ENCODE measurements at places on chromosomes 7 and 10.
A peak's percentile ranks its signal among the peaks of the same experiment; 100 is the strongest.

GRCh38 chr10:129033340-129033739 lies 433.7 kb upstream of the MGMT start:
- DNase-seq, result no peak

GRCh38 chr7:121620206-121620605 lies 224.1 kb upstream of the FAM3C start:
- no peak for DNase-seq

DNA sequence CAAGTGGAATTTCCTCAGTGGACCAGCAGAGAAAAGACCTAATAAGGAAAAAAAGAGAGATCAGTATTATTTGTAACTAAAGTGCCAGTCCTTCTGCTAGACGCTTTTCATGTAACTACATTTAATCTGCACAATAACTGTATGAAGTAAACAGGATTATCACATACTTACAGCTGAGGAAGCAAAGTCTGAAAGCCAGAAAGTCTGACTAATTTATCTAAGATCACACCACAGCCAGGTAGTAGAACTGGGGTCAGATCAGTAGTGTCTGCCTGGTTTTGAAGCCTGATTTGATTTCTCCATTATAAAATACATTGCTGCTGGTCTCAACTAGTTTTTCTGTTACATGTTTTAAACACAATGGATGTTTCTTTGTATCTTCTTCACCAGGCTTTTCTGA lies 69.2 kb downstream of the PODXL start:
- DNase-seq, result no peak

- DNase-seq, result no peak
Observed at GRCh38 chr10:124308056-124308645, 110.6 kb downstream of the OAT start.

DNA sequence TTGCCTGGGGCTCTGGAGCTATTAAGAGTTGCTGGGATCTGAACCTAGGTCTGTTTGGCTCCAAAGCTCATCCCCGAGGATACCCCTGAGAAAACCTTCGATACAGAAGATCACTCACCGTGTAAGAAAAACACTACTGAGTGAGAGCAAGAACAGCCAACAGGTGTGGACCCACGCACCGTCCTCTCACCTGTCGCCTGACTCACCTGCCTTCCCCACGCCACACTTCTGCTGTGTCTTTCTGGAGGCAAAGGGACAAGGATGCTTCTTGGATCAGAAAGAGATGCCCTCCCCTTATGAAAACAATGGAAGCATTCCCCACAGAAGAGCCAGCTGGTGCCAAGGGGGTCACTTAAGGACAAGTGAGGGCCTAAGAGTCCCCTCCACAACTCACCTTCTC lies 46.7 kb downstream of the COL13A1 start:
- no peak for DNase-seq

DNA sequence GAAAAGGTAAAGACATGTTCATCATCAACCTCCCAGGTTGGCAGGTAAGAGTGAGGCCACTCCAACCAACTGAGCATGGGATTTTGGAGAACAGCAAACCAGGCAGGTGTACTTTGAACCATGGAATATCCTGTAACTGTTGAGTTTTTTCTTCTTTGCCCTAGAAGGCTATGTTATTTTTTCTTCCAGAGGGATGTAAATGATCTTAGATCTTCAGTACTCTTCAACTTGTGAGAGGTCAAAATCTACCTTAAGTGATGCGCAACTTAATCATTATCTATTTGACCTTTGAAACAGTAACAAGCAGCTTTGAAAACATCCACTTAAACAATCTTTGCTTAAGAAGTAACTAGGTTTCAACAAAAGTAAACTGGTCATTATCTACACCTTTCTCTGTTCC lies at the start of gene CUBN:
TSS of gene CUBN (minus strand) at position 71 of the 400 bp plus-strand sequence. CDS start at position 25, 46 bp downstream.
- no peak for DNase-seq

DNA sequence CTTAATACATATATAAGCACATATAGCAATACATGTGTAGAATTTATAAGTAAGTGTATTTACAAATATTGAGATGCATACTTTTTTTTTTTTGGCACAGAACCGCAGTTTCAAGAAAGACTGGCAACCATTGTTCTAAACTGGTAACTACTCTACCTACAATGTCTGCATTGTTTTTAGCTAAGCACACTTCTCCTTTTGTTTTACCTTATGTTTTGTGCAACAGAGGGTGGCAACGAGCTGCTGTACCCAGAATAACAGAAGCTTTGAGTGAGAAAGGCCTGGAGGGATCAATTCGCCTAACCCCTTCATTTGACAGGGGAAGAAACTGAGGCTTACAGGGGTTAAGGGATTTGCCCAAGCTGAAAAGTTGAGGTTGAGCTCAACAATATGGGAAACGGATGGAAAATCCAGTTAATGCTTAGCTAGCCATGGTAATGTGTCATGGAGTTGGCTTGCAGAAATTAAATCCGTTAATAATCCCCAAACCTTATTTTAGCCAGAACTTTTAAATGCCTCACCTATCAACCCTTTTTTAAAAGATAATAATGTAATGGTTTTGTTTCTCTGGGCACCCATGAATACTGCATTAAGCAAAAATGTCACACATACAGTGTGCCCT lies 25.5 kb downstream of the FZD1 start:
- DNase-seq, result no peak

- no peak for DNase-seq
Observed at GRCh38 chr7:157699357-157700013, 362.7 kb downstream of the DNAJB6 start.

GRCh38 chr10:72503241-72503640 lies 122.6 kb downstream of the MICU1 start:
- DNase-seq, result peak; percentile 42

DNA sequence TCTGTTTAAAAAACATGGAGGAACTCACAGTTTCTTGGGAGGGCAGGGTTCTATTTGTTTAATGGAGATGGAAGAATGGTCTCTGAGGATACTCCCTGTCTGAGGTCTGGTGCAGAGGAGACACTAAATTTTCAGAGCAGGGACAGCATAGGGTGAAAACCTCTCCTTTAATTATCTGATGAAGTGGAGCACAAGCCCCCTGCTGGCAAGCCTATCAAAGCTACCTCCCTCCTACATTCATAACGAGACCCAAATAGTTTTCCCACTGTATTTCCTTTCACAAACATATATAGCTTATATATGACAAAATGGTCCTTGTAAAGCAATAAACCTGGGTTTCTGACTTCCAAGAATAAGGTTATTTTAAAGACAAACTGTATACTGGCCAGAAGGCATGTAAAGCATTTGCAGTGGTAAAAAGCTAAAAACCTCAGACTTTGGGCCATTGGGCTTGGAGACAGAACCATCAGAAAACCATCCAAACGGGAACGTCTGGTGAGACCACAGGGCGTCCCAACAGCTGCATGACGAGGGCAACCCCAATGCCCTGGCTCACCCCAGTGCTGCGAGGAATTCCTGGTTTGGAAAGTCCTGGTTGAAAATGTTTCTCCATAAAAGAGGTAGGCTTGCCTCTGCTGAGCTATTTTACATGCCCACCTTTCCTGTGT lies 201.3 kb downstream of the FANK1 start:
- no peak for DNase-seq

GRCh38 chr7:38858259-38858884 lies 50.6 kb downstream of the VPS41 start:
- peak; percentile 36 for DNase-seq

DNA sequence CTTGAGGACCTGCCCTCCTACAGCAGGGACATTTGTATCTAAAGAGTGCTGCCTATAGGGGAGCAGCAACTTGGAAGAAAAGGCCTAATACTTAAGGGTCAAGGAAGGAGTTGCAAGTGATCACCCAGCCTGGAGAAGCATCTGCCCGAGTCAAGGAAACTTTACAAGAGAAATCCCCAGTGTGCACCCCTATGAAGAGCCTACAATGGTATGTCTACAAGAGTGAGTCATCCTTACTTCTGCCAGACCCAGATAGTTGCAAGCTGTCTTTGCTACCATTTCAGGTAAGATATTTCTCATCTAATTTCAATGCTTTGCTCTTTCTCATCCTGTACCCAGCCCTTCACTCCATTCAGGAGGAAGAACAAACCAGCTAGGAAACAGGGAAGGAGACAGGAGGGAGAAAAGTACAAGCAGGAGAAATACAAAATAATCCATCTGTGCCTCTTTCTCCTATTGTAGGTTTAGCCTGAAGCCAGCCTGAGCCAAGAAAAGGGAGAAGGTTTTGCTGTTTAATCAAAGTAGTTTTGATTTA lies 34.4 kb upstream of the AGR3 start:
- DNase-seq, result peak; percentile 29

GRCh38 chr7:155198196-155198892 lies 99.3 kb upstream of the INSIG1 start:
- DNase-seq, result no peak

DNA sequence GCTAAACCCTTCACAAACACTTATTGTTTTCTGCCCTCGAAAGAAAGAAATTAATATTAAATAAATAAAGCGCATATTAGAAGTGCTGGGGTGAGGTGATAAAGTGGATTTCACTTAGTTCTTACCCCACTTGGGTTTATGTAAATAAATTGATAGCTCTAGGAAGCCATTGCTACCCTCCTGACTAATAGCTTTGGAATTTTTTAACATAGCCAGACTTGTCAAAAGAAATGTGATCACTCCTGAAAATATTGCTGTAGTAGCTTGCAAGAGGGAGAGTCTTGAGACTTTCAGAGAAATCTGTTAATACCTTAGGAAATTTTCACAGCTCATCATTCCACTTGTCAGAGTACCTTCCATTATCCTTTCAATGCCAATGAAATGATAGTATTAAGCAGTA lies 7.6 kb downstream of the ARL5B start:
- peak; percentile 45 for DNase-seq

DNA sequence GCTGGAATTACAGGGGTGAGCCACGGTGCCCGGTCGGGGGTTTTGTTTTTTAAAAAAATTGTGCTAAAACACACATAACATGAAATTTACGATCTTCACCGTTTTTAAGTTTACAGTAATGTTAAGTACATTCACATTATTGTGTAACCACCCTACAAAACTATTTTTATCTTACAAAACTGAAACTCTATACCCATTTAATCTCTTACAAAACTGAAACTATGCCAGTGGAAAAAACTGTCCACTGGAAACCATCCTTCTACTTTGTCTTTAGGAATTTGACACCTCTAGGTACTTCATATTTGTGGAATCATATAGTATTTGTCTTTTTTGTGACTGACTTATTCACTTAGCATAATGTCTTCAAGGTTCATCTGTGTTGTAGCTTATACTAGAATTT lies 1.0 kb upstream of the PSMC2 start:
- DNase-seq, result no peak

- no peak for DNase-seq
Observed at GRCh38 chr7:28871631-28872030, 86.5 kb downstream of the TRIL start.

DNA sequence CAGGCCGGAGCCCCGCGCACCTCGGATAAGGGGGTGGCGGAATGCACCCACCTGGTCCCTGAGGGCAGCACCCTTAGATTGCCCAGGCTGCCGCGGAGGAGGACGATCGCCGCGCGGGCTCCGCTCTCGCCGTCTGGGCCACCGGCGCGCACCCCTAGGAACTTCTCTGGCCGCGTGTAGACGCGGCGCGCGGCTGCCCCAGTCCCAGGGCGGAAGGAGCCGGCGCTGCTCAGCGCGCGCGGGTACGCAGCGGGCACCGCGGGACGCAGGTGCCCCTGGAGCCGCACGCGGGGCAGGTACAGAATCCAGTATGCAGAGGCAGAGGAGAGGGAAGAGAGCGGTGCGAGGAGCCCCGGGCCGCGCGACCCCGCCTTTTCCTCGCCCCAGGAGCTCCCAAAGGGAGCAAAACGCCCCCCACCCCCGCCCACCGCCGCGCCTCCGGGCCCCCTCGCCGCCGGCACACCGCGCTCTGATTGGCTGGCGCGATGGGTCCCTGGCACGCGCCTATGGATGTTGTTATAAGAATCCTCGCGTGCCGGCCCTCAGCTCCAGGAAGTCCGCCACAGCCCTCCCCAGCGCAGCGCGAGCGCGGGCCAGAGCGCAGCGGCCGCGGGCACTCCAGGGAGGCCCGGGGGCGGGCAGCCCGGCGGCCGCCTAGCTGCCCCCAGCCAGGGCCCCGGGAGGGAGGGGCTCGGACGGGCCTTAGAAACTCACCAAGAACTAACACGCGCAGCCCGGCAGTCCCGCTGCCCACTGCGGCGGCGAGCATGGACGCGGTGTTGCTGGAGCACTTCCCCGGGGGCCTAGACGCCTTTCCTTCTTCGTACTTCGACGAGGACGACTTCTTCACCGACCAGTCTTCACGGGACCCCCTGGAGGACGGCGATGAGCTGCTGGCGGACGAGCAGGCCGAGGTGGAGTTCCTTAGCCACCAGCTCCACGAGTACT lies at the start of gene PTF1A:
TSS of gene PTF1A (plus strand) at position 549 of the 948 bp plus-strand sequence. CDS start at position 768, 219 bp downstream.
- DNase-seq, result no peak

DNA sequence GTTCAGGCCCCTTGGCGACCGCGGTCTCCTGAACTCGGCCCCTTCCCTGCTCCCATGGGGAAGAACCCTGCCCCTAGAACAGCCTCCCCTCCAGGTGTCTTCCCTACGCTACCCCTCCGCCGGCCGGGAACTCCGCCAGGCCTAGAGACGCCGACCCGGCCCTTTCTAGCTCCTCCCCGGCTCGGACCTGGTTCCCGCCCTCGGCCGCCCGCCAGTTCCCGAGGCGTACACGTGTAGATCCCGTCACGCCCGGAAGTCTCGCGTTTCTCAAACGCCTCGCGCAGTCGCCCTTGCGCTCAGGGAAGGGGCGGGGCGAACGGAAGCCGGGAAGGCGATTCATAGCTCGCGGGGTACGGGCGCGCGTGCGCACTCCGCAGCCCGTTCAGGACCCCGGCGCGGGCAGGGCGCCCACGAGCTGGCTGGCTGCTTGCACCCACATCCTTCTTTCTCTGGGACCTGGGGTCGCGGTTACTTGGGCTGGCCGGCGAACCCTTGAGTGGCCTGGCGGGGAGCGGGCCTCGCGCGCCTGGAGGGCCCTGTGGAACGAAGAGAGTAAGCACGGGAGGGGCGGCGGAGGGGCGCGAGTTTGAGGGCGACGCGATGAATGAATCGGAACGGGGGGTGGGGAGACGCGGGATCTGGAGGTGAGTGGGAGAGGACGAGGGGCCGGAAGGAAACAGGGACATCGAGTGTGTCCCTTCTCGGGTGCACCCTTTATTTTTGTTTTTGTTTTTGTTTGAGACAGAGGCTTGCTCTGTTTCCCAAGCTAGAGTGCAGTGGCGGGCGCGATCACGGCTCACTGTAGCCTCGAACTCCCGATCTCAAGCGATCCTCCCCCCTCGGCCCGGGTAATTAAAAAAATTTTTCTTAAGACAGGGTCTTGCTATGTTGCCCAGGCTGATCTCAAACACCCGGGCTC lies at the start of gene POP7:
TSS of gene POP7 (plus strand) at position 369 of the 919 bp plus-strand sequence. CDS start 710 bp downstream, outside the sequence.
- DNase-seq, result peak; percentile 98

DNA sequence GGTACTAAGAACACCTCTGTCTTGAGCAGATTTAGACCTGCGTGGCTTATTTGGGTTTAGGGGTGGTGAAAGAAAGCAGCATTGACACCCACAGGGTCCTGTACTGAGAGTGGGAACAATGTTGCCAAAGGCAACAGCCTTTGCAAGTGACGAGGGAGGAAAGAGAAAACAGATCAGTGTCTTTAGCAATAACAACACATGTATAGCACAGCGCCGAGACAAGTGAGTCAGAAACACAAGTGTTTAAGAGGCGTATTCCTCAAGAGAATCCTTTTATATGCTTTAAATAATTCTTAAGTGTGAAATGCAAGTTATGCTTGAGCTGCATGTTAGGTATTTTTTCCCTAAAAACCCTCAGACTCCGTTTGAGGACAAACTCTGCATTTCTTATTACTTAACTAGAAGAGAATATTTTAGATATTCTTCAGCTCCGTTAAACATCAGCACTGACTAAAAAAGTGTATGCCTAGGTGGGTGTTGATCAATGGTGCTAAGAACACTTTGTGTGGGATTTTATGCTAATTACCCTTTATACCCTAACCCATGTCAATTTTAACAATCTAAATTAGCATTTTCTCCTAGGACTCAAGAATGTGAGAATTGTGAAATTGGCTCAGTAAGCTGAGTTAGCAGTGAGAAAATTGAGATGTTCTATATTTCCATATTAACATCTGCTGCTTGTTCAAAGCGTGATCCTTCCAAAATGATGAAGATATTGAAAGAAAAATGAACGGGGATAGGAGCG lies 1095.4 kb upstream of the CELF2 start:
- DNase-seq, result no peak

Data from AG08396 (cell line).